ENCODE measurements at places on chromosomes 6 and 20.

DNA sequence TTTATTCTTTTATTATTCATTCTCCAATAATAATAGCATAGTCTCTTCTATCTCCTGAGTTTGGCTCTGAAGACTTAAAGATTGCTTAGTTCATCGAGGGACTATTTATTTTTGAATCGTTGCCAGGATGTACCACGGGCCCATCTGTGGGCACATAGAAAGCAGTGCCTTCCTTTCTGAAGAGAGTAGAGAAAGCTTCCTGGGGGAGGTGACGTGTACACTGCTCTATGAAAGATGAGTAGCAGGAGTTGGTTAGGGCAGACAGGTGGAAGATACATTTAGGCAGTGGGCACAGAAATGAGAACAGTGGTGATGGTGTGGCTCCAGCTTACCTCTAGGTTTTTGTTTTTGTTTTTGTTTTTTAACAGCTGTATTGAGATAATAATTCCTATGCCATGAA, 98.4 kb downstream of the CDKAL1 start:
- DNase-seq = no peak

GRCh38 chr20:10508060-10508459, 73.0 kb downstream of the SLX4IP start:
- no peak for DNase-seq

GRCh38 chr6:54614499-54615195, 231.9 kb upstream of the FAM83B start:
- no peak for DNase-seq

- DNase-seq = no peak
Measured at GRCh38 chr6:125807293-125807692, 16.5 kb downstream of the NCOA7 start.

DNA sequence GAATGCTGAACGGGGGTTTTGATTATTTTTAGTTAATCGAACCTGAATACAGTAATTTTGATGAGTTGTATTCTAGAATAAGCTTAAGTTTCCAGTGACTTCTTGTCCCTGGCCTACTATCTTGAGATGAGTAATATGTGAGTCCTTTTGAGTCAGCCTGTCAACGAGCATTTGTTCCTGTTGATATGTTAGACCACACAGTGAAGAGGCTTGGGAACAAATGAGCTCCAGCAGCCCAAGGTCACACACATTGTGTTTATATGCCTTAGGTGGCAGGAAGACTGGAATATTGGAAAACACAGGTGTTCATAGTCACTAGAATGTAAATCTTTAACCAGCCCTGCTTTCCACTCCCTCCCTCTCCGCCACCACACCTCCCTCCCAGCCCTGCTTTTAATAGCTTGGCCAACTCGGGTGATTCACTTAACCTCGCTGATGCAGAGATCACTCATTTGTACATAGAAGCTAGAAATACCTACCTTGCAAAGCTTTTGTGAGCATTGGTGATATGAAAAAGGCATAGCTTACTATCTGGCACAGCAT, 9.1 kb downstream of the SMPDL3A start:
- DNase-seq = no peak

DNA sequence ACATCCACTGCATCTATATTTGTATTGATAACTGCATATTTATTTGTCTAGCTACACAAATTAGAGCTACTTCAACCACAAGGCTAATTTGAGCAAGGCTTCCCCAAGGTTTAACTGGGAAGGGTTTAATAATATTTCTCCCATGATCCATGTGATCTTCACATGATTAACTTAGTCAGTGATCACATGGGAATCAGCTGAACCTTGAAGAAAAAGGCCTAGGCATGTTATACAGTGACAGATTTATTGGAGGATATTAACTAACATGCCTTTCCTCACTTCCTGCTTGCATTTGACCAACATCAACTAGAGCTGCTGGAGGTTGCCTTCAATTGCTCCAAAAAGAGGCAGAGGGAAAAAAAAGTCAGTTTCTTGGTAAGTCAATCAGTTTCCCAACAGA, 417.0 kb downstream of the HAO1 start:
- DNase-seq = no peak

DNA sequence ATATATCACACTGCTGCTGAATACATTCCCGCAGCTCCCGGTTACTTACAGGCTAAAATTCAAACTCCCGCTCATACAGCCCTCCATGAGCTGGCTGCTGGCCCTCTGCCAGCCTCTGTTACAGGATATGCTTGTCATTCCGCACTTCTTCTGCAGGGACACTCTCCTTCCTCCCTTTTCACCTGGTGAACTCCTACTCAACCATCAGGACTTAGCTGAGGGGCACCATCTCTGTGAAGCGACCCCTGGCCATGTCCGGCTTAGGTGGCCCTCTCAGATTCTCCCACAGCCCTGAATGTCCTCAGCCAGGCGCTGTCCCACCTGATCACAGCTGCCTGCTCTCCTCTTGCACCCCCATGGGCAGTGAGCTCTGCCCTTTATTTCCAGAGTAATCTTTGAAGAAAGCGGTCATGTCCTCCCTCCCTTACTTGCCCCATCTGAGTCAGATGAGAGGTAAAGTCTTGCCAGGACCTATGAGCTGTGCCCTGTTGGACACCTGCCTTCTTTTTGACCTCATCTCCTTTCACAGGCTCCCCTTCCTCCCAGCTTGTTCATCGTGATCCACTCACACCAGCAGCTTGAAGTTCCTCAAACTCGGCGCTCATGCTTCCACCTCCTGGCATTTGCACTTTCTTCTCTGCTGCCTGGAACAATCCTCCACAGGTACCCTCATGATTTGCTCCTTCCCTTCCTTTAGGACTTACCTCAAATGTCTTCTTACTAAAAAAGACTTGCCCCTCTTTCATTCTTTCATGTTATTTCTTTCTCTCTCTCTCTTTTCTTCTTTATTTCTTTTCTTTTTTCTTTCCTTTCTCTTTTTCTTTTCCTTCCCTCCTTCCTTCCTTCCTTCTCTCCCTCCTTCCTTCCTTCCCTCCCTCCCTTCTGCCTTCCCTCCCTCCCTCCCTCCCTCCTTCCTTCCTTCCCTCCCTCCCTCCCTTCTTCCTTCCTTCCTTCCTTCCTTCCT, 5.6 kb downstream of the CYP24A1 start:
- no peak for DNase-seq

DNA sequence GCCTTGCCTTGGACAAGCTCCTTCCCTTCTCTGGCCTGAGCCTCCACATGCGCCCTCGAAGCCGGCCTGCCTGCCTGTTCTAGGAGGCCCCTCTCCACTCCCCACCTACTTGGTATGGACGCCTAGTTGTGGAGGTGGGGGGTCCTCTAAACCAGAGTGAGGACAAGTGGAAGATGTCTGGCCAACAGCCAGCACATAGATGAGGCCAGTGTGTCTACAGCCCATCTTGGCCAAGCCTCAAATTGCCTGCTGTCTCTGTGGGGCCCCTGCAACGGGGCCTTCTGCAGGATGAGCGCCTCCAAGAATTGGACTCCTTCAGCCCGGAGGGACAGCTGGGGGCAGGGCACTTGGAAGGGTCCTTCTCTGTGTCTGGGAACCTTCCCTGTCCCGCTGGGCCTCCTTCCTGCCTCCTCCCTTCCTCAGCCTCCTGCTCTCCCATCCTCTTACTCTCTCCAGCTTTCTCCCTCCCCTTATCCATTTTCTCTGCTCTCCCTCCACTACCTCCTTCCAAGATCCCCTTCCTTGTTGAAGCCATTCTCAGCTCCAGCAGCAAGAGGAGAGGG, 1.6 kb downstream of the MDFI start:
- no peak for DNase-seq

DNA sequence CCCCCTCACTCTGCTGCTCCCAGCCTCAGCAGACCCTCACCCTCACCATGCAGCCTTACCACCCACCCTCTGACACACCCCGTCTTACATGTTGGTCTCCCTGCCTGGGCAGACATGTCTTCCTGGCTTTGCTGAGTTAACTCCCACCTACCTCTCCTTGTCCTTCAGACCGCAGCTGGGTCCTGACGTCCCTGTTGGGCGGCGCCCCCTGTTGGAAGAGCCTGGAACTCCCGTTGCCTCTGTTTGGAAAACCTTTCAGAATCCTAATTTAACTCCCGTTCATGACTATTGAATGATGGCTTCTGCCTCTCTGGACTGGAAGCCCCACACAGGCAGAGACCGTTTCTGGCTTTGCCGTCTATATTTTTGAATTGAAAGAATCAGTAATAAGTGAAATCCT, 245.1 kb downstream of the MYLK4 start:
- no peak for DNase-seq

DNA sequence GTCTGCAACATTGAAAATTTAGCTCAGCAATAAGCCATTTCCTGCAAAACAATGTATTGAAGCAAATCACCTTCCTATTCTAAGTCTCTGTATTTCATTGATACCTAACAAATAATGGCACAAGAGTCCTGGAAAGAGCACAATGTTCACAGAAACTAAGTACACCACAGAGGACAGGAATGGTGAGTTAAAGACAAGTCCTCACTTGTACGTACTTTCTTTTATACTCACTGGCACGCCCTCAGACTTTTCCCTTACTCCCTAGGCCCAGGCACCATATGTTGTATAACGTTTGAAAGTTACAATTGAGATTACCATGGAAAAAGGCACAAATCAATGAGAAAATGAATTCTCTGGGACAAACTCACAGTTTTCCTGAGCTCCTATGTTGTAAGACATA, 683.0 kb upstream of the MANEA start:
- DNase-seq = no peak

DNA sequence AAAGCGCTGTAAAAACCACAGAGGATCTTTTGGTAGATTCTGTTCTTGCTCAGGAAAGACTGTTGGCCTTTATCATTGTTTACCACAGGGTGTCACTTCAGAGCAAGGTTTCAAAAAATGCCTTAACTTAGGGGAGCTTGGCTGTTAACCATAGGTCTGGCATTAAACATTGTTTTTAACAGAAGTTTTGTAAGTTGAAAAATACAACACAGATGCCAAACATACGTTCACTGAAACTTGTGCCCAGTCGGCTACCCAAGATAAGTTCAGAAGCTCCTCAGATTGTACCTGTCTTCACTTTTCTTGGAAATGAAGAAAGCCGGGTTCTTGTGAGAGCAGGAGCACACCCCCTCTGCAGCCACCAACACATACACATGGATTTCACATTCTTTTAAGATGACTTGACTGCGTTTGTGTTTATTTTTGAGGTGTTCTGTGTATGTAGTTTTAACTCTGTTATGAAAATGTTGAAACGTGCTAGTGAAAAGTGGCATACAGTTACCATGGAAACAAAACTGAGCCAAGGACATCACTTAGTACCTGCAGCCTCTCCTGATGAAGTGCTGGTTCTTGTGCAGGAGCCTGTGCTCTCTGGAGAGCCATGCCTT, 64.9 kb downstream of the SYCP2L start:
- DNase-seq = no peak

DNA sequence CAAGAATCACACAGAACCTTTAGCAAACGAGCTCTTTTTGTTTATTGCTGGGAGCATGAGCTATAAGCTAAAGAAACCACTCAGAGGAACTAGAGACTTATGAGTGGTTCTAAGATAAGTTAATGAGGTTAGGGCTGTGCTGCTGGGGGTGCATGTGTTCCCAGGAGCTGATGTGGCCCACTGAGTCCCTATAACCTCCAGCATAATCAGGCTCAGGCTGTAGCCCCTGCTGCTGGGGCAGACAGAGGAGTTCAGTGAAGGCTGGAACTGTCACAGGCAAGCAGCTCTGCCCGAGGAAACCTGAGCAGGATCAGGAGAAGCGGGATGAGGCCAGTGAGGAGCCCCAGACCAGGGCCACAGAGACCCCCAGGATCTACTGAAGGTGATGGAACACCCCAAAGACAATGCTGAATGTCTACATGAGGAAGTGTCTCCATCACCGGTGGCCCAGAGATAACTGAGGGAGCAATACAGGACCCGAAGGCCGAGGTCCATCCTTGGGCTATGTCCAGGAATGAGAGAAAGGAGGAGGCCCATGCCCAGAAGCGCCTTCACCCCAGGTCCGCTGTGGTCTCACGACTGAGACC, 17.3 kb downstream of the TUBB2B start:
- no peak for DNase-seq

DNA sequence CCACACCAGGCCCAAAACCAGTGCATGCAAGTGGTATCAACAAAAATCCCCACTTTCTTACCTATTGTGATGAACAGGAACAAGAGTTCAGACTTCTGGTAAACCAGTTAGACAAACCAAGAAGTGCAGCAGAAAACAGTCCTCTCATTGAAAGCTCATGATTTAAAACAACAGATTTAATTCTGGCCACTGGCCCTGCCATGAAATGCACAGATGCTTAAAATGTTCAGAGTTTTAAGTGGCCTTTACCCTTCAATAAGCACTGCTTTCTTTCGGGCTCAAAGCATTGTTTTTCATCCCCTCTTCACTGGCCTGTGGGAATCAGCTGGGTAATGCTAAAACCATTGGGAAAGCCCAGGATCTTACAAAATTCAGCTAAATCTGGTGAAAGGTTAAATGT, 102.4 kb upstream of the ISM1 start:
- no peak for DNase-seq

GRCh38 chr6:54876365-54876764, 29.8 kb downstream of the FAM83B start:
- DNase-seq = no peak

DNA sequence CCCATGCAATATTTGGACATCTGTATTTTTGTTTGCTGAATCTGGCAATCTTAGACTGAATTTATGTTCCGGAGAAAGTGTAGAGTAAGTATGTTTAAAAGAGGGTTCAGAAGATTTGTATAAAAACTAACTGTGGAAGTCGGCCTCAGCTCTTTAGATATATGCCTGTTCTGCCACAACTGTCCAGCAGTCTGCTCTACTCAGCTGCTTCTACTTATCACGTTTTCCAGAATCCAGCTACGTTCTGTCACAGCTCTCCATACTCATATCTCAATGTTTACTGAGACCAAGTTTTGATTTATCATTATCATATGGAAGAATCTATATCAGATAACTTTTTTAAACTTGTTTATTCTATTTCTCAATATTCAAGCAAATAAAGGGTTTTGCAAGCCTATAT, 721.3 kb downstream of the EYS start:
- DNase-seq = no peak

Data from suprapubic skin (tissue), 4 donors.